ENCODE measurements at places on chromosomes 5 and 9.

GRCh38 chr9:101176384-101176783, 147.9 kb downstream of the PLPPR1 start:
- no peak for DNase-seq

GRCh38 chr5:31049461-31049860, 144.0 kb upstream of the CDH6 start:
- DNase-seq, result no peak

DNA sequence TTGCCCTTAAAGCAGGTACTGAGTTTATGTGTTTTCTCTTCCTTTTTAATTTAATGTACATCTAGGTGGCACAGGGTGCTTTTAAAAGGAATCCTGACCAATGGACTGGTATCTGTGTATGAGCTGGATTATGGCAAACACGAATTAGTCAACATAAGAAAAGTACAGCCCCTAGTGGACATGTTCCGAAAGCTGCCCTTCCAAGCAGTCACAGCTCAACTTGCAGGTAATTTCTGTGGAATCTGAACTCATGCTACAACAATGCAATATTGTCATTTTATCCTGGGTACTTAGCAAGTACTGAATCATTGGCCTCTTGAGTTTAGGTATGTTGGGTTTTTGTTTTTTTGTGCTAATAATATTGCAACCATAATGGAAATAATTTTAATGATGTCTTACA, 14.4 kb upstream of the TMOD1 start:
- DNase-seq, result no peak

GRCh38 chr9:86350006-86350760, 4.0 kb downstream of the TUT7 start:
- no peak for DNase-seq

- DNase-seq, result no peak
These were observed 34.9 kb upstream of the FCHO2 start for GRCh38 chr5:72920690-72921502.

GRCh38 chr5:127060470-127060985, 12.8 kb downstream of the C5orf63 start:
- DNase-seq, result no peak

- DNase-seq, result no peak
These were observed 85.4 kb downstream of the PJA2 start for GRCh38 chr5:109324351-109324750.

GRCh38 chr9:110919050-110919435, 119.2 kb downstream of the LPAR1 start:
- DNase-seq, result no peak

GRCh38 chr5:170693701-170694100, 89.8 kb upstream of the GABRP start:
- no peak for DNase-seq

DNA sequence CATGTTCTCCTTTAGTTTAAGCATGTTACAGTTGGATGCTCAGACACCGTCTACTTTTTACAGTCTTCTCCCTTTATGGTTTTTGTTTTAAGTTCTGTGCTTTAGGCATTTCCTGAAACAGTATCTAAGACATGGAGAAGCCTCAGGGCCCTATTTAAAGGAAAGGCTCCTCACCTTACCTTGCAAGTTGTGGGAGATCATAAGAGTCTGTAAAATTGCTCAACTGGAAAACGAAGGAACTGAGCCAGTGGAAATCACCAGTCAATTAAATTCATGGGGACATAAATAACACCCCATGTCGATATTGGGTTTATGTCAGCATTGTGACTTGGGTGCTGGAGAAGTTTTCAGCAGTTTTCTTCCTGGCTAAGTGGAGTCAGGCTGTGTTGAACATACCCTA, 239.2 kb downstream of the KIF4B start:
- DNase-seq, result no peak

GRCh38 chr5:141742866-141743851, 61.1 kb upstream of the ARAP3 start:
- DNase-seq, result no peak

GRCh38 chr5:53167836-53168235, 58.3 kb upstream of the MOCS2 start:
- DNase-seq, result no peak

DNA sequence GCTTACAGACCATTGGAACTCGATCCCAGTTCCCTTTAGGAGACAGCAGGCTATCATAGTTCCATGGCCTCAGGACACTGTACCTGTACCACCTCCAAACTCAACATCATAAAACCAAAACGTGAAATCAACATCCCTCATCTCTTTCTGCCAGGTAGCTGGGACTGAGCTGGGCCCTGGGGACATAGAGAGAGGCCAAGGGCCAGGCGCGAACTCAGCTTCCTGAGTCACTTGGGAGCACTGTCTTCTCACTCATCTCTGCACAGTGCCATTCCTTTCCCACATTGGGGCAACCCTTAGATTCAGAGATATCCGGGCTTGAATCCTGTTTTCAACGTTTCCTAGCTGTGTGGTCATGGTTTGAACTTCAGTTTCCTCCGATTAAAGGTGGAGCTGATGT, 12.2 kb downstream of the DAB2IP start:
- DNase-seq, result no peak

GRCh38 chr5:123605822-123606221, 93.8 kb downstream of the CSNK1G3 start:
- no peak for DNase-seq

DNA sequence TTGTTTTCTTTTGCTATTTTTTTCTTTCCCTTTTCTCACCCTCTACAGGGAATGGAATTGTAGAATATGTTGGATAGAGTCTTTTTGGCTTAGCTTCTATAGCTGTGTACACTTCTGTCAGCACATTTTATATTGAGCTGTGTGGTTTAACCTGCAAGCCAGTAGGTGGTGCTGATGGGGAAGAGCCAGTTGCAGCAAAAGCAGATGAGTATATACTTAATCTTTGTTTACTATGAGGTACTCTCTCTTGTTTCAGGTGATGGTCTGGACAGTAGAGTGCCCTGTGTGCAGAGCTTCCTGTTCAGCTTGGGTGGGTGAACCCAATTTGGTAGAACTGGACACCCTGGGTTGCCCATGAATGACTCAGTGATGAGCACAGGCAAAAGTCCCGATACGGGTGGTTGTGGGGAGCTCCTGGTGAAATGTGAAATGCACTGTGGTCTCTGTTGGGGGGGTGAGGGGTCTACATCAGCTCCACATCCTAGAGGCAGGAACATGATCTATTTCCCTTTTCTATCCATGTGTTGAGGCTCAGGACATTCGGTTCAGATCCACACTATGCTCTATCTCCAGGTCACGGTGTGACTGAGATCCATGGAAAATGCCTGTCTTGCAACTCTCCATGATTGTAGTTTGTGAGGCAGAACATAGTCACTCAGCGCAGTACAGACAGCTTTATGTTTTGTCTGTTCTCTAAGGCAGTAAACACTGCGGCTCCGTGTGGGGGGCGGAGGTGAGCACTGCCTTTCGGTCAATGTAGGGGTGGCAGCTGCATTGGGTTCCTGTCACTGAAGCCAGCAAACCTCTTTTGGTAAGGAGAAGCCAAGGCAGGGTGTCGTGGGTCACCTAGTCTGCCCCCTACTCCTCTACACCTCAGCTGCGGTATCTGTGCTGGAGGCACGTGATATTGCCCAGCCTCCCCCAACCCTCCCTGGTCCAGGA, 353.2 kb downstream of the PRR16 start:
- no peak for DNase-seq

GRCh38 chr9:11064909-11065308, 452.1 kb upstream of the PTPRD start:
- no peak for DNase-seq

DNA sequence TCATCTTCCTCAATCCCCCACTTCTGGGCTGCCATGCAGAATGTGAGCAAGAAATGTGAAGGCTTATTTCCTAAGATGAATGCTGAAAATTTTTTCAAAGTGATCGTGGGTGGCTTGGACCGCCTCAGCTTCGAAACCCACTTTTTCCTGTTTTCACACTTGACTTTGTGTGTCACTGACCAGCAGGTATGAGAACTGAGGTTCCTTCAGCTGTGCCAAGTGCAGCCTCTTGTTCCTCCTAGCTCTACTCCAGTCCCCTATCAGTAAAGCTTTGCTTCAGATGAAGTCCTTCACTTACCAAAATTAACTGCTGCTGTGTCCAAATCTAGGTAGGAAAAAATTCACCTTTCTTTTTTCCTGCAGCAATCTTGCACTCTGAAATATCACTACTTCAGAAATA, 382.6 kb downstream of the DTWD2 start:
- no peak for DNase-seq

GRCh38 chr5:72378639-72379289, 58.6 kb downstream of the PTCD2 start:
- no peak for DNase-seq

GRCh38 chr5:152556784-152557183, 151.7 kb upstream of the NMUR2 start:
- no peak for DNase-seq

GRCh38 chr5:5783021-5783420, 360.5 kb downstream of the ICE1 start:
- no peak for DNase-seq

- DNase-seq, result peak; percentile 39
These were observed 18.3 kb upstream of the CAMSAP1 start for GRCh38 chr9:135925496-135926133.

- no peak for DNase-seq
These were observed 114.6 kb downstream of the FSTL4 start for GRCh38 chr5:133497608-133498348.
